Colonic mucosa (tissue), 4 donors: ENCODE measurements at places on chromosomes 13 and 19. TPM values are rescaled to one million over a fixed set of nuclear protein-coding genes. Genes with fewer than 3 reads are reported as not detected.
A peak's percentile ranks its signal among the peaks of the same experiment; 100 is the strongest.

DNA sequence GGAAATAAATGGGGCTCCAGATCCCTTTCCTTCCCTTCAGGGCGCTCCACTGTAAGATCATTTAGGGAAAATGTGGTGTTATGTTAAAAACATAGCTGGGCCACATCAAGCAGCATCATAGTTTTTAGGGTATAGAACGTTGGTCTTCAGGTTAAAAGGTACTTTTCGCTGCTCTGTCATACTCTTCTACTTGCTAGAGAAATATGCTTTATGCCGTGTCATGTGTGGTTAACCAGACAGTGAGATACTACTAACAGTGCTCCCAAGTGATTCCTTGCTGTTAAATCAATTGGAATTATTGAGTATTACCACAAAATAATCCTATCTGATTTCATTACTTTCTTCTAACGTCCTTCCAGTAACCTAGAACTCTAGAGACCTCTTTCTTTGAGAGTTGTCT, 1.1 kb upstream of the NDFIP2 start:
- no peak overlapping the region for H3K4me3 ChIP-seq
- DNase-seq: no peak
- H3K27me3 ChIP-seq: no peaks in the 10 kb centered on the region

DNA sequence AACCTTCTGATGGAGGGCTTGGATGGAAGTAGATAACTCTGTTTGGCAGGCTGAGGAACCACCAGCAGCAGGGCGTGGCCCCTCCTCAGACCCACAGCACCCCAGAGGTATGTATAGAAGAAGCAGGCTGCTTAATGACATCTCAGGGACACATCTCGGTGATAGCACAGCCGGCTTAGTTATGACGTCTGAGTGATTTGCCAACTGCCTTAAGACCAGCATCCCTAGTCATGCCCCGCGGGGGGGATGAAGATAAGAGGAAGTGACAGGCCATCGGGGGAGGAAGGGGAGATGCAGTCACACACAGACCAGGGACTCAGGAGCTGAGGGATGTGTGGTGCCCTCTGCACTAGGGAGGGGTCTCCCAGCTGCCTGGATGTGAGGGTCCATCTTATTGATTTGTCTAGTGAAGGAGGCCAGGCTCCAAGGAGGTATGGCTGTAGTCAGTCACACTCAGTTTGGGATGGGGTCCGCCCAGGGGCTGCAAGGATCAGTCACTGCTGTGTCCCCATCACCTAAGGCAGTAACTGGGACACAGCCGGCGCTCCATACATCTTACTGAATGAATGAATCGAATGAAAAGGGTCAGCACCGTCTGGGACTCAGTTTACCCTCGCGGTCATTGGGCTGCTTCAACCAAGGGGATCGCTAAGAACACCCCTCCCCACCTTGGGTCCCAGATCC, 19.2 kb upstream of the ERCC1 start:
- no peaks in the 10 kb centered on the region for H3K4me1 ChIP-seq
- H3K27me3 ChIP-seq: no peaks in the 10 kb centered on the region
- H3K4me3 ChIP-seq: peak overlapping the region; percentile 31
- peak; percentile 58 for DNase-seq

- no peaks in the 10 kb centered on the region for H3K36me3 ChIP-seq
- H3K4me3 ChIP-seq: no peak overlapping the region
Measured at GRCh38 chr13:81017513-81018152, 676.7 kb upstream of the SPRY2 start.

- H3K27ac ChIP-seq: no peak overlapping the region
- H3K27me3 ChIP-seq: no peaks in the 10 kb centered on the region
- no peak overlapping the region for H3K4me3 ChIP-seq
- H3K4me1 ChIP-seq: peaks cover 19% of the 10 kb centered on the region
Measured at GRCh38 chr19:1045247-1045603, 5.3 kb downstream of the ABCA7 start.

GRCh38 chr13:104021806-104022397, 955.7 kb upstream of the SLC10A2 start:
- no peaks in the 10 kb centered on the region for H3K4me1 ChIP-seq
- H3K27me3 ChIP-seq: no peaks in the 10 kb centered on the region
- H3K27ac ChIP-seq: no peak overlapping the region
- H3K36me3 ChIP-seq: no peaks in the 10 kb centered on the region
- H3K4me3 ChIP-seq: no peak overlapping the region

- no peak overlapping the region for H3K4me3 ChIP-seq
- H3K27me3 ChIP-seq: no peaks in the 10 kb centered on the region
- DNase-seq: no peak
- no peaks in the 10 kb centered on the region for H3K4me1 ChIP-seq
Measured at GRCh38 chr13:113546571-113547237, 37.8 kb upstream of the TFDP1 start.

GRCh38 chr19:9945319-9945966, 9.1 kb upstream of the OLFM2 start:
- H3K36me3 ChIP-seq: no peaks in the 10 kb centered on the region
- peak overlapping the region; percentile 47 for H3K27ac ChIP-seq
- H3K27me3 ChIP-seq: no peaks in the 10 kb centered on the region

DNA sequence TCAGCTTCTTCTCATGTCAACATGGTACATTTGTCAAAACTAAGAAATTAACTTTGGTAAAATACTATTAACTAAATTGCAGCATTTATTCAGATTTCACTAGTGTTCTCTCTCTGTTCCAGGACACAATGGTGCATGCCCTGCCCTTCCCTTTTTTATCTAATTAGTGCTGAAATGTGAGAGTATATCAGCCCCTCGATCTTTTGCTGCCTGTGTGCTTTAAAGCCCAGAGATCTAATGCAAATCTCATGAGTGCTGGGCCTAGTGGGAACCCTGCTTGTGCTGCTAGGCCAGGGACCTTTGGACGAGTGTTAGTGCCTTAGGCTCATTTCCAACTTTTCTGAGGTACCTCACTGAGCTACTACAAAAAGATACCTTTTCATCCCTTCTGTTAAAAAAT, 221.1 kb upstream of the EDNRB start:
- H3K4me1 ChIP-seq: no peaks in the 10 kb centered on the region
- no peak for DNase-seq
- no peak overlapping the region for H3K27ac ChIP-seq
- H3K36me3 ChIP-seq: no peaks in the 10 kb centered on the region
- H3K27me3 ChIP-seq: no peaks in the 10 kb centered on the region
- H3K4me3 ChIP-seq: no peak overlapping the region

- H3K36me3 ChIP-seq: no peaks in the 10 kb centered on the region
- H3K27ac ChIP-seq: no peak overlapping the region
Measured at GRCh38 chr13:80083853-80084676, 256.9 kb downstream of the SPRY2 start.

DNA sequence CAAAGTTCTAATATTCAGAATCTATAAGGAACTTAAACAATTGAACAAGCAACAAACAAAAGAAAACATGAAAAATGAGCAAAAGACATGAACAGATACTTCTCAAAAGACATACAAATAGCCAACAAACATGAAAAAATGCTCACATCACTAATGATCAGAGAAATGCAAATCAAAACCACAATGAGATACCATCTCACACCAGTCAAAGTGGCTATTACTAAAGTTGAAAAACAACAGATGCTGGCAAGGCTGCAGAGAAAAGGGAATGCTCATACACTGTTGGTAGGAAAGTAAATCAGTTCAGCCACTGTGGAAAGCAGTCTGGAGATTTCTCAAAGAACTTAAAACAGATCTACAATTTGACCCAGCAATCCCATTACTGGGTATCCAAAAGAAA, 74.3 kb downstream of the CRYL1 start:
- H3K27ac ChIP-seq: no peak overlapping the region
- no peaks in the 10 kb centered on the region for H3K36me3 ChIP-seq
- no peak for DNase-seq
- no peaks in the 10 kb centered on the region for H3K4me1 ChIP-seq

- H3K36me3 ChIP-seq: no peaks in the 10 kb centered on the region
- DNase-seq: peak; percentile 71
- H3K27ac ChIP-seq: no peak overlapping the region
- no peaks in the 10 kb centered on the region for H3K27me3 ChIP-seq
- no peaks in the 10 kb centered on the region for H3K4me1 ChIP-seq
Measured at GRCh38 chr19:43337737-43338136, 15.7 kb upstream of the CD177 start.

DNA sequence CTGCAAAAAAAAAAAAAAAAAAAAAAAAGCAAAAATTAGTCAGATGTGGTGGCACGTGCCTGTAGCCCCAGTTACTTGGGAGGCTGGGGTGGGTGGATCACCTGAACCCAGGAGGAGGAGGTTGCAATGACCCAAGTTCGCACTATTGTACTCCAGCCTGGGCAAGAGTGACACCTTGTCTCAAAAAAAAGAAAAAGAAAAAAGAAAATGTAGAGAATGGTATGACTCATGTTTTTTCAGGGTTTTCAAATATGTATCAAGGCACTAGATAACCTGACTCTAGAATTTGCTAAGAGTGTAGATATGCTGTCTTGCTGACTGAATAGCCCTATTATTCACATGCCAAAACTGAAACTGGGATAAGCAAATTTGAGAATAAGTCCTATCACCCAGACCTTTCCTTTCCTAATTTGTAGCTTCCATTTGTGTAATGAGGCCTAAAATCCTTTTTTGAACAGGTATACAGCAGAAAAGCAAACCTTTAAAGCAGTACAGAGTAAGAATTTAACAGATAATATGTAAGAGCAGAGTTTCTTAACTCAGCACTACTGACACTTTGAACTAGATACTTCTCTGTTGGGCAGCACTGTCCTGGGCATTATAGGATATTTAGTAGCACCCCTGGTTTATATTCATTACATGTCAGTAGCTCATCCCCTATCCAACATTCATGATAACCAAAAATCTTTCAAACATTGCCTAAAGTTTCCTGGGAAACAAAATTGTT, 108.6 kb downstream of the ELF1 start:
- no peak overlapping the region for H3K27ac ChIP-seq
- H3K4me1 ChIP-seq: no peaks in the 10 kb centered on the region
- H3K27me3 ChIP-seq: no peaks in the 10 kb centered on the region

DNA sequence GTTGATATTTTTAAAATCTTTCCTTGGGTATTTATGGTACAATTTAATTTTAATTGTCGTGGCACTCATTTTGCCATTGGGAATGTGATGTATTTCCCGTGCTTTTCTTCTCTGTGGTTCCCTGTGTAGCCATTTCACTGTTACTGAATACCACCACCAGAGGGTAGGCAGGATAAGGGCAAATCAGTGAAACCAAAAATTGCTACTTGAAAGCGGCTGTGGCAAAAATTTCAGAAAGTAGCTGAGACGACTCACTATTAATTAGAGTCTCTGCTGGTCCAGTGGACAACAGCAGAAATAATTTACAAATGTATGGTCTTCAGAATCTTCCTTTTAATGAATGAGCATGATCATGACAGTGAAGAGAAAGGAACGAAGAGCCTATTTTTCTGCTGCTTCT, 34.4 kb upstream of the MIR17HG start:
- no peak overlapping the region for H3K27ac ChIP-seq
- DNase-seq: no peak
- H3K4me1 ChIP-seq: peaks cover 3% of the 10 kb centered on the region

DNA sequence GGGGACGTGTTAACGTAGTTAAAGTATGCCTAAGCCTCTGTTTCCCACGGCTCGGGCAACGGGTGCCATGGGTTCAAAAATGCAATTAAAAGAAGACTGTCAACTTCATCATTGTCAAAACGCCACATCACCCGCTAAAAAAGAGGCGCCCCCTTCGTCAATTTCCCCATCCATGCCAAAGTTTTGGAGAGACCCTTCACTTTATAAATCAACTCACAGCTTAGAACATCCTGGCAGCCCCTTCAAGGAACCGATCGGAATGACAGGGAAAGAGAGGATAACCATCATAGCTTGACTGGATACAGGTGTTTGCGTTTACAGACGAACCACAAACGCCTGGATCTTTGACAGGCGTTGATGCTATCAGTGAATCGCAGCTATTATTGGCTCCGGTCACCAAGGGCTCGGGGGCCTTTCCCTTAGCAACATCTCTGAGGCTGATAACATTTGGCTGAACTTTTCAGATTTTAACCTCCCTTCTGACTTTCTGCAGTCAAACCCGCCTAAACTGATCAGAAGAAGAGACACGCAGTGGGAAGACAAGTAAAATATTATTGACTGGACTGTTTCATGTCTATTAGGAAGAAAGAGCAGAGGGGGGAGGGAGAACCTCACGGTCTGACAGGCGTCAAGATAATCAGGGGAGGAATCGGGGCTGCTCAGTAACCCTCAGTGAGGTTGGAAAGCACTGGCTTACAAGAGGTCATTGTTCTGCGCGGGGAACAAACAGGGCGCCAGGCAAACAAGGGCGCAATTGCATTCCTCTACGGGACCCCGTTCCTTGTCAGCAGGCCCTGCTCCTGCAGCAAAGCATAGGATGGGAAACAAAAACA, 322.5 kb upstream of the ZNF507 start:
- H3K36me3 ChIP-seq: no peaks in the 10 kb centered on the region
- no peak overlapping the region for H3K27ac ChIP-seq
- no peaks in the 10 kb centered on the region for H3K4me1 ChIP-seq
- H3K4me3 ChIP-seq: no peak overlapping the region
- no peaks in the 10 kb centered on the region for H3K27me3 ChIP-seq

DNA sequence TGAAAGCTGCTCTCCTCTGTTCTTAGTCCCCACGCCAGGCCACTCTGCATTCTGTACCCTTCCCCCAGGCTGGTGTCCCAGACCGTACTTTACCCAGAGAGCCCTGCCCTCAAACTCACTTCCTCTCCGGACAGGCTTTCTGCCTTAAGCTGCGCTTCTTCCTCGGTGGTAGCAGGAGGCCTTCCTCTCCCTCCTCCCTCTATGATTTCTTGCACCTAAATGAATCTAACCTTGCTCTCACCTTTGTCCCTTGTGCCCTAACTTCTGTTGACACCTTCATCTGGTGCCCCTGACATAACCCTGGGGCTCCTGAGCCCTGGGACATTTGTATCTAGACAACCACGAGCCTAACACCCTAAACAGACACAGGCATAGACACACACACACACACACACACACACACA, 29.6 kb upstream of the CEACAM21 start:
- no peak overlapping the region for H3K4me3 ChIP-seq
- H3K27ac ChIP-seq: no peak overlapping the region
- DNase-seq: no peak
- H3K27me3 ChIP-seq: no peaks in the 10 kb centered on the region
- H3K36me3 ChIP-seq: no peaks in the 10 kb centered on the region
- no peaks in the 10 kb centered on the region for H3K4me1 ChIP-seq

GRCh38 chr19:11587302-11587974, 9.8 kb upstream of the ZNF627 start:
- H3K27me3 ChIP-seq: no peaks in the 10 kb centered on the region
- no peaks in the 10 kb centered on the region for H3K4me1 ChIP-seq
- no peak overlapping the region for H3K27ac ChIP-seq
- peak; percentile 80 for DNase-seq
- no peak overlapping the region for H3K4me3 ChIP-seq
- no peaks in the 10 kb centered on the region for H3K36me3 ChIP-seq

GRCh38 chr13:51603716-51604115, 19.5 kb downstream of the WDFY2 start:
- no peaks in the 10 kb centered on the region for H3K4me1 ChIP-seq
- no peak for DNase-seq
- H3K4me3 ChIP-seq: no peak overlapping the region
- no peaks in the 10 kb centered on the region for H3K36me3 ChIP-seq
- no peaks in the 10 kb centered on the region for H3K27me3 ChIP-seq

- no peaks in the 10 kb centered on the region for H3K36me3 ChIP-seq
- DNase-seq: no peak
- H3K4me1 ChIP-seq: no peaks in the 10 kb centered on the region
- H3K27me3 ChIP-seq: no peaks in the 10 kb centered on the region
- H3K27ac ChIP-seq: no peak overlapping the region
- no peak overlapping the region for H3K4me3 ChIP-seq
Measured at GRCh38 chr13:59094181-59094580, 1069.5 kb downstream of the DIAPH3 start.

ZNF578 gene
- 0.40 TPM for total RNA-seq

ZNF730 gene
- total RNA-seq: 1.6 TPM

PNMA8A gene
- total RNA-seq: 1.2 TPM

ITGBL1 gene
- 0.25 TPM for total RNA-seq

ISYNA1 gene
- 17.7 TPM for total RNA-seq

PGLYRP1 gene
- total RNA-seq: not detected

ZNF154 gene
- 2.0 TPM for total RNA-seq

FIZ1 gene
- total RNA-seq: 14.5 TPM

CCDC122 gene
- 6.9 TPM for total RNA-seq

ZNF91 gene
- total RNA-seq: 80.5 TPM

RUVBL2 gene
- total RNA-seq: 151 TPM
